ENCODE measurements at places on chromosomes 12 and 14. TPM values are rescaled to one million over a fixed set of nuclear protein-coding genes. Genes with fewer than 3 reads are reported as not detected.

DNA sequence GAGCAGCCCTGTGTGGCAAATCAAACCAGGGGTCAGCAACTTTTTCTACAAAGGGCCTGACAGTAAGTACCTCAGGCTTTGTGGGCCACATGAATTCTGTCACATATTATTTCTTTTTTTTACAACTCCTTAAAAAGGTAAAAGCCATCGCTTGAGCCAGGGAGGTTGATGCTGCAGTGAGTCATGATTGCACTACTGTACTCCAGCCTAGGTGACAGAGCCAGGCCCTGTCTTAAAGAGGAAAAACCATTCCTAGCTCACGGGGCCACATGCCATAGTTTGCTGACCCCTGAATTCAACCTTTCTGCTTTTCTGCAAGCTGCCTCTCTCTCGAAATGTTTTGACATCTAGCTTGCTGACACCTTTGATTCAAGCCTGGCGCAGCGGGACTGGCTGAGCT, 55.1 kb upstream of the CORO1C start:
- DNase-seq = no peak

DNA sequence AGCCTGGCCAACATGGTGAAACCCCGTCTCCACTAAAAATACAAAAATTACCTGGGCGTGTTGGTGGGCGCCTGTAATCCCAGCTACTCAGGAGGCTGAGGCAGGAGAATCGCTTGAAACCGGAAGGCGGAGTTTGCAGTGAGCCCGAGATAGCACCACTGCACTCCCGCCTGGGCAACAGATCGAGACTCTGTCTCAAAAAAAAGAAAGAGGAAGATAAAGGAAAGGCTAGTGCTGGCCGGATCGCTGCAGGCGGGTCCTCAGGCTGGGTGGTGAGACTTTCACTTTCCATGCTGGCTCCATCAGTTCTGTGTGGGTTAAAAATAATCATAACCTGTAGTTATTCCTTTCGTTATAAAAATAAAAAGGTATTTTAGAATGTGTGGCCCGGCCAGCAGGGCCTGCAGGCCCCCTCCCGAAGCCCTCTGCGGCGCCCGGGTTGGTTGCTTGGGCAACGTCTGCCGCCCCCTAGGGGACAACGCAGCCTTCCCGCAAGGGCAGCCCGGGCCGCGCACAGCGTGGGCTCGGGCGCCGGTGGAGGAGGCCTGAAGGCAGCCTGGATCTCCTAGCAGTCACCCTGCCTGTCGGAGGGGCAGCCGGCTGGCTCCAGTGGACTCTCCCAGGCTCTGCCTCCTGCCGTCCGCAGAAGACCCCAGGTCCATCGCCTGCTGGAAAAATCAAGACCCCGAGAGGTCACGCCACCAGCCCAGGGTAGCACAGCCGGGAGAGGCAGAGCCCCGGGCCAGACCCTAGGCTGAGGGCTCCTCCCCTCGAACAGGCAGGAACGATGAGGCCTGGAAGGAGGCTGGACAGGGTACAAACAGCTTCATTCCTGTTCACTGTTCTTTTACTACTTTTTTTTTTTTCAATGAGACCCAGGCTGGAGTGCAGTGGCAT, 5.0 kb upstream of the SLC25A47 start:
- no peak for DNase-seq

DNA sequence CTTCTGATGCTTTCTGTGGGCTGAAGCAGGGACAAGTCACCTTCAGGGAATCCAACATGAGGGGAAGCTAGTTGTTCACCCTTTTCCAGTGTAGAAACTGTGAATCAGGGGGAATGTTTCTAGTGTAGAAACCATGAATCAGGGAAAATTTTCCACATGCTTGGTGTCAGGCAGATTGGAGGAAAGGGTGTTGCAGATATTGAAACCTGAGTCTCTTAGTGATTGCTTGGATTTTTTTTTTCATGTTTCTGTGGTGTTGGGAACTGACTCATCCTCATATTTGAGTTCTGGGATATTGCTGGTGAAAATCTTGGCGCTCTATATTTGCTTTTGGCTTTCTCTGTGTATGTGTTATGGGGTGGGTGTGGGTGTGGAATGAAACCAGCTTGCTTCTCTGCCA, 144.5 kb upstream of the FBXO33 start:
- no peak for DNase-seq

DNA sequence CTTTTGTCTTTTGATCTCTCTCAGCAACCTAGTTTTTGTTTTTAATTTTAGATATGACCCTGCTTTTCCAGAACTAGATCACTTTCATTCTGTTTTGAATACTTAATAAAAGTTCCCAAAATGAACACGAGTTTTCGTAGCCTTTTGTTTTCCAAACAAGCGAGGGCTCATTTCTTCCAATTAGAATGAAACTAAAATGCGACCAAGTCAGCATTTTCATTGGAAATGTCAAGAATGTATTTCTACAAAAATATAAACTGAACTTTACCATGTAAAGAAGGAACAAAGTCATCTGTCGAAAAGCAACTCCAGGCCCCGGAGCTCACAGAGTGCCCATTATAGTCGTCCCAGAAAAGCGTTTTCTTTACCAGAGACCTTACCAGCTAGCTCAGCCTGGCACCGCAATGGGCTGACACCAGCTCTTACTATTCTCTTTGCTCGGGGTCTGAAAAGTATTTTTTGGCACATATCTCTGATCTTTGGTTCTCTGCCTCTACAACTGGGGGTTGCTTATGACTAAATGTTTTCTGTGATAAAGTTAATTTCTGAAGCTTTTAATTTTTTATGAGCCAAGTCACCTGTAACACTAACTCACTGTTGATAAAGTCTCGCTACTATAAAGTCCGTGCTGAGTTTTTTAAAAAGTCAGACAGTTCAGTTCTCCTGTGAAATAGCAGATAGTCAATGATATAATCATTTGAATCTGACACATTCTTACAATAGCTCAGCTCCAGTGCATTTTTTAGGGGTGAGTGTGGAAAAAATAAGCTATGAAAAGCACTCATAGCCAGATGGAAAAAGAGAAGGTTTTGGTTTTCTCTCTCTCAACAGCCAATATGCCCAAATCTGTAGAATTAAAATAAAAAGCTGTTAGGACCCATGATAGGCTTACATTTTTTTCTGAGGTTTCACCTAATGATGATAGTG, 43.4 kb downstream of the SAMD4A start:
- no peak for DNase-seq

- no peak for DNase-seq
Observed at GRCh38 chr12:113055594-113056380, 743 bp upstream of the DTX1 start.

DNA sequence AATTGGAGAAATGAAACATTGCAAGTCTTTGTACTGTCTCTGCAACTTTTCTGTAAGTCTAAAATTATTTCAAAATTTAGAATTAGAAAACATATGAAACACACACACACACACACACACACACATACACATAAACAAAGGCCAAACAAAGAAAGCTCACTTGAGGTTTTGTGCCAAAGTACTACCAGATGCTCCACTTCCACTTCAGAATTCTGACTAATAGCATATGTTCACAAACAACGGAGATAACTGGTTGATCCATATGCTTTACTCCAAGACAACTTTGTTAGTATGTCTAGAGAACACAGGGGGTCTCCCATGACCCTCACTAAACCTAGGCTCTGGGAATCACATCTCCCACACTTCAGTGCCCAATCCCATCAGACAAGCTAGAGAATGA, 133.8 kb upstream of the CLEC14A start:
- no peak for DNase-seq

GRCh38 chr14:106845286-106846087, 1319.1 kb downstream of the TMEM121 start:
- DNase-seq = peak; percentile 73

- DNase-seq = peak; percentile 77
Observed at GRCh38 chr14:93044121-93044520, 71.6 kb downstream of the ITPK1 start.

DNA sequence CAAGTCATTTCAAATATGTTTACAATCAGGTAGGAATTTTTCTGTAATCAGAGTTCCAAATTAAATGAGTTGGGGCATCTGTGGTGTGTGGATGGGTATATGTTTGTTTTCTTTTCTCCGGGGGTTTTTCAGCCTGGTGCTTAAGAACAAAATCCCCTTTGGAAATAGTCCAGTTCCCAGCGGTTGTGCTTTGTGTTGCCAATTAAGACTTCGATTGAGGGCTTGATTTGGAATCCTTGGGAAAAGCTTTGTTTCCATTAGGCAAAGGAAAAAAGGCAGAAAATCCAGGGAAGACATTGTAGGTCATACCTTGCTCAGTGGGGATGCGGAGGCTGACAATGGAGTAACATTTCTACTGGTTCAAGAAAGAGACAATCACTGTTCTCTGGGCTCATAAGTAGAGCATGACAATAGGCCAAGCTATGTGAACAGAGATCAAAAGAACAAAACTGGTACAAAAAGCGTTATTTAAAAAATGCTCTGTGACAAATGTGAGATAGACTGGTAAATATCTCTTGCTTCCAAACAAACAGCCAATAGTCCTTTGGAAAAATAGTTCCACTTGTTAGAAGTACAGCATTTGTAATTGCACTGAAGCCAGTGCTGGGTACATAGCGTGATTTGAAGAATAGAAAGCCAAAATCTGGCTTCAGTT, 79.7 kb downstream of the EML1 start:
- no peak for DNase-seq

DNA sequence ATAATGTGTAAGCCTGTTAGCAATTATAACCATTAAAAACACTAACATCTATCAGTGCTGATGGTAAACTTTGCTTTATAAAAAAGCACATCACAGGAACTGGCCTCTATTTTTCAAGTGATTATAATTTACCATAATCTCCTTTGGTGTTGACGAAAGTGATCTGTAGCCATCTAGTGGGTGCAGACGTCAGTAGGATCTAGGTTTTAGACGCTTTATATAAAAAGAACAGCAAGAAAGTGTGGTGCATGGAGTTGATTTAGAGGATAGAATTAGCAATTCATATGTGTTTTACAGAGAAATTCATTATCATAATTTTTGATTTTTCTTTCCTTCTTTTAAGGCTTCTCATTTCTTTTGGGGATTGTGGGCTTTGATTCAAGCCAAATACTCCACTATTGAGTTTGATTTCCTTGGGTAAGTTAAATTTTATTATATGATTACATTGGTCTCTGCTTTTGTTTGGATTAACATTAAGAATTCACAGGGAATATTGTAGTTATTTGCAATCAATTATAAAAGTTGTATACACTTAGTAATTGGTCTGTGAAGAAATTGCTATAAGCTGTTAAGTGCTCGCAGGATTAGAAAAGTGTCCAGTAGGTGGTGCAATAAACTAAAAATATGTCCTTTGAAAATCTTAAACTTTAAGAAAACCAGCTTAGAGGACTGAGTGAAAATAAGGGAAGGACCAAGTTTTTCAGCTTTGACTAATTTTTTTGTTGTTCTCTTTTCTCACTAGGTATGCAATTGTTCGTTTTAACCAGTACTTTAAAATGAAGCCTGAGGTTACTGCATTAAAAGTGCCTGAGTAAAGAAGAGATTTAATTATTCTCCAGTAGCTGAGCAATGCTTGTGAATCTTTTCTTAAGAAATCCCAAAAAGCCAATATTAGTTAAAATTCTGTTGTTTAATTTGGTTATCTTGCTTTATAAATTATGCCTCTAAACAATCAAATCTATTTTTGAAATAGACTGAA, 59.5 kb downstream of the ETNK1 start:
- DNase-seq = peak; percentile 53

GRCh38 chr14:101191101-101191720, 287.7 kb upstream of the RTL1 start:
- DNase-seq = no peak

DNA sequence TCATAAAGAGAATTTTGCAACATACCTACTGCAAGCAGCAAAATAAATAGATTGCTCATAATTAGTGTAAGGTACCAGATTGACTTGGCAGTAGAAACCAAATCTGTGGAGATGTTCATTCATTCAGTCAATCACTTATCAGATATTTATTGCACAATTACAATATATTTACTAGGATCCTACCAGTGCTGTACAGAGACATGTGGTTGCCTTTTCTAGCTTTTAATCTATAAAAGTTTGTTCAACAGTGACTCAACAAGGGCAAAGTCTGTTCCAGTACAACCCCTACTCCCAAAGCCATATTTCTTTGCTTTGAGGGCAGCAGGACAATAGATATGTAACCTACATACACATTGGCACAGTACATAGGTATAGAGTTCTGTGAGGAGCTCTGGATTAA, 27.3 kb downstream of the ABCD2 start:
- no peak for DNase-seq

DNA sequence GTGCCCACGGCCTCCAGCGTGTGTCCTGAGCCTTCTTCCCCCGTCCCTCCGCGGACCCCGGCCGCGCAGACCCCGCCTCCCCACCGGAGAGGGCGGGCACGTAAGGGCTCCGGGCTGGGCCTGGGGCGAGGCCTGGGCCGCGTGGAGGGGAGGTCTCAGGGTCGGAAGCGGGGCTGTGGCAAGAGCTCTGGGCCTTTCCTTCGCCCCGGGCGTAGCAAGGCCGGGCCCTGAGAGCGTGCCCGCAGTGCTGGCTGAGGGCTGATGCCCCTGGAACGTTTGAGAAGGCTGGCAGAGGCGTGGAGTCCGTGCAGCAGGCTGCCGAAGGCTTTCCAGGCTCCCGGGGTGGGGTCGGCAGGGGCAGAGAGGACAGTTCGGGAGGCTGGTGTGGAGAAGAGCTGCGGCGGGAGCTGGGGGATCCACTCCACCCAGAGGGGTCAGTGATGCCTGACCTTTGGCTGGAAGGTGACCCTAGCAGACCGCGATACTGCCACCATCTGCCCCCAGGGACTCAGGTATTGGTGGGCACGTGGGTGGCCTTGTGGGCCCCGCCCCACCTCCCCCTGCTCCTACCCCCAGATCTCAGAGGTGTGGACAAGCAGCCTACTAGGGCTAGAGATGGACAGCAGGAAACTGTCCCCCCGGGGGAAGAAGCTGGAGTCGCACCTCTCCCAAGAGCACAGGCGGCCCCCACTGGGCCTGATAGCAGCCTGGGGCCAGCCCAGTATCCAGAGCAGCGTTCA, 558 bp downstream of the TEX22 start:
- peak; percentile 74 for DNase-seq

DNA sequence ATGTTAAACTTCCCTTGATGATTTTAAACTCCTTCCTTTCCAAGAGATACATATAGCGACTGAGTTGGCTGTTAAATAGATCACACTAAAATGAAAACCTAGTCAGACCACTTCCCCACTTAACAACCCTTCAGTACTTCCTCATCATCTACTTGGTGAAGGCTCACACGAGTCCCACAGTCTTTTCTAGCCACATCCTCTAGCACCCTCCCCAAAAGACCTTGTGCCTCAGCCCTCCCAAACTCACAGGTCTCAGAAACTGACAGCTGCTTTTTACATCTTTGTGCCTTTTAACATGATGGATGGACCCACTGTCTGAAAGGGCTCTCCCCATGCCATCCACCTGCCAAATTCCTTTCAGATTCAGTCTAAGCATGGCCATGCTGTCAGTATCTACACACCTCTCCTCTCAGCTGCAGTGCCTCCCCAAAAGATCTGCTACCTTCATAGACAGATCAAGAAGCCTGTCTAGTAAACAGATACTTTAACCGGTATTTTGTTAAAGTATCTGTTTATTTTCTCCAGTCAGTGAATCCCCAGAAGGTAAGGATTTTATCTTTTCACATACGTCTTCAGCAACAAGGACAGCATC, 65.1 kb upstream of the GPHB5 start:
- no peak for DNase-seq

- DNase-seq = no peak
Observed at GRCh38 chr12:109329003-109329402, 18.7 kb upstream of the MYO1H start.

The MAP3K9 gene
- total RNA-seq = 19.5 TPM

The C12orf42 gene
- not detected for total RNA-seq

The SLC38A1 gene
- total RNA-seq = 245 TPM

The CACNA1C gene
- 0.05 TPM for total RNA-seq

The GLS2 gene
- total RNA-seq = 14.2 TPM

The ZNF705A gene
- not detected for total RNA-seq

The RBP5 gene
- total RNA-seq = 1.8 TPM
